ENCODE measurements at places on chromosomes 3 and 15.

GRCh38 chr15:48096813-48097212 is 24.0 kb upstream of the SLC24A5 start:
- no peak for DNase-seq

- DNase-seq: no peak
These were observed 10.0 kb upstream of the MBNL1 start for GRCh38 chr3:152258448-152259393.

DNA sequence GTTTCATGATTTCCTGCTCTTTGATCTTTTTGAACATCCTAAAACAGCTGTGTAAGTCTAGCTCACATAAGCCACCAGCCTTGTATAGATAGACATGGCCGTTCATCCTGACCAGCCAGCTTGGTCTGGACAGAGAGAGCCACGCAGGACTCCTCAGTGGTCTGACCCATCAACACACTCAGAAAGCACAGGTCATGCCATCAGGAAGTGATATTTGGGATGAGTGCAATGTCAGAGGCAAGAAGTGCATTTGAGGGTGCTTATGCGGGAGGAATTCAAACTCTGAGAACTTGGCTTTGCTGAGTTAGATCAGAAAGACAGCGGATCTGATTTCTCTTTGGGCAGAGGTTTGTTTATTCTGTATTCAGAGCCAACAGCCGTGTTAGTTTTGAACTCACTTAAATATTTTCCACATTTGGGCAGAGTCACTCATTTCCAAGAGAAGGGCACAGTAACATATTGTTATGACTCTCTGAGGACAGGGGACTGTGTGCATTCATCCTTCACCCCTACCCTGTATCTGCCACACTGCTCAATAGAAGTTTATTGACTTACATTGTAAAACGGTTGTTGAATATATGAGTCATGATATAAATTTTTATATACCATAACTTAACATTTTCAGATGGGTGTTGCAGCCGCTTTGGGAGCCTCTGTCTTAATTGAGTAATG is 225.3 kb upstream of the LYSMD4 start:
- DNase-seq: no peak

GRCh38 chr15:66294157-66294931 is 976 bp downstream of the DIS3L start:
- DNase-seq: no peak

DNA sequence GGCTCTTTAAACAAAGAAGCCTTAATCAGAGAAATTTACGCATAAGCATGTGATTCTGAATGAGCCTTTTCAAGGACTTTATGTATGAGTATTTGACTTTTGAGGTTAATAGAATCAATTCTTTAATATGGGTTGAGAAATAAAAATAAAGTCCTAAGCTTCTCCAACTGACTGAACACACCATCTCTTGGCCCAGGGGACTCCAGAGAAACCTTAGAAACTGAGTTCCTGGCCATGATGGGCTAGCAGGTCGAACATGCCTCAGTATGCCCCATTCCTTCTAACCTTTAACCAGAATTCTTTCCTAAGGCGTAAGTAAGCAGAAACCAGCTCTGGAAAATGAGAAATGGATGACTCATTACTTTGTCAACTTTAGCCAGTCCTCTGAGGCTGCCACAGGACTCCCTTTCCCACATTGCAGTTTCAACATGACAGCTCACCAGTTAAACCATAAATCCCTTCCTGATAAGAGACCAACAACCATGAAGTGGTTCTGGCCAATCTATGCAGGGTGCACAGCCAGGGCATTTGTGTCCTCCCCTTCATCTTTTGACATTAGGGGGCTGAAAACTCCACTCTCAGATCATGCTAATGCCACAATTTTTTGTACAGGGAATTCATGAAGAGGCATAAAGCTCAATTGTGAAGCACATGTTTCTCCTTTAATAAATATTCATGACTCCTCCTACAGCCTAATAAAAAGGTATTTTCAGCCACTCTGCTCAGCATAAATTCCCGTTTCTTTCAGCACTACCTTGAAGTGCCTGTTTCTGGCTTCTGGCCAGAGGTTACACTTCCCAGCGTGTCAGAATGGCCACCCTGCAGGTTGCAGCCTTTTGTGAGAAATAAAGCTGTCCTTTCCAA is 33.3 kb downstream of the TM4SF18 start:
- DNase-seq: no peak

GRCh38 chr15:38707802-38708671 is 143.4 kb upstream of the RASGRP1 start:
- DNase-seq: peak; percentile 8

DNA sequence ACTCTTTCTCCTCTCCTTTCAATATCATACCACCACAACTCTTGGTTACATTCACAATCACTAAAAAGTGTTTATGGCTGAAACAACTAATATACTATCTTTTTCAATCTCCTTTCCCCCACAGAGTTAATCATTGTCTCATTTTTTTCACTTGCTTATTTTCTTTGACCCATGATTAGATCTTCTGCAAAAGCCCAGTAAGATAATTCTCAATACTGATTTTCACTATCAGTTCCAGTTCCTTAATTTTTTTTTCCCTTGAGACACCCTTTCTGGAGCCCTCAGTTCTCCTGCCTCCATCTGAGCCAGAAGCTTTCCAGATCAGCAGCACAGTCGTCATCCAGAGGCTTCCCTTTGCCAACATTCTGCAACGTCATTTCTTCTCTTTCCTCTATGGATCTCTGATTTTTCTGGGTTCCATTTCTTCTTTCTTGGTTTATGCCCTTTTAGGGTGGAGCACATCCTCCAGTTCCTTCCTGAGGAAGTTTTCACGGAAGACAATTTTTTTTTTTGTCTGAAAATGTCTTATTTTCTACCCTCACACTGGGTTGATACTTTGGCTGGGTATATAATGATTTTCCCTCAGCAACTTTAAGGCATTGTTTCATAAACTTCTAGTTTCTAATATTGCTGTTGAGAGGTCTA is 88.7 kb upstream of the C15orf39 start:
- DNase-seq: no peak

GRCh38 chr3:173739726-173740125 is 342.2 kb downstream of the NLGN1 start:
- no peak for DNase-seq

DNA sequence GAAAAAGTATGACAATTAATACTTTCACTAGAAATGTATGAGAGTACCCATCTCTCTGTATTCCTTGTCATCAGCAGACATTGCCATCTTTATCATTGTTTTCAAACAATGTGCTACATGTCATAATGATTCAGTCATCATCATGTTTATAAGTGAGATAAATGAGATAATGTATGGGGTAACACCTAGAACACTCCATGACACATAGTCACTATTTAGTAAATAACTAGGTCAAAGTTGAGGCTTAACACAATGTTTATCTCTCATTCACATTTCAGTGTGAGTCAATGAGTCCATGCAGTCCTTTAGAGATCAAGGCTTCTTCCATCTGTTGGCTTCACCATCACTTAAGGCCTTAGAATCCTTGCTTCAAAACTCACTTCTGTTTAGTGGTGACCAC is 70.0 kb downstream of the NLGN1 start:
- DNase-seq: no peak

All from NCI-H2227 treated with DMSO at 0.1 percent for 48 hours (cell line).